ENCODE measurements at places on chromosomes 16 and 17. TPM values are rescaled to one million over a fixed set of nuclear protein-coding genes. Genes with fewer than 3 reads are reported as not detected.

DNA sequence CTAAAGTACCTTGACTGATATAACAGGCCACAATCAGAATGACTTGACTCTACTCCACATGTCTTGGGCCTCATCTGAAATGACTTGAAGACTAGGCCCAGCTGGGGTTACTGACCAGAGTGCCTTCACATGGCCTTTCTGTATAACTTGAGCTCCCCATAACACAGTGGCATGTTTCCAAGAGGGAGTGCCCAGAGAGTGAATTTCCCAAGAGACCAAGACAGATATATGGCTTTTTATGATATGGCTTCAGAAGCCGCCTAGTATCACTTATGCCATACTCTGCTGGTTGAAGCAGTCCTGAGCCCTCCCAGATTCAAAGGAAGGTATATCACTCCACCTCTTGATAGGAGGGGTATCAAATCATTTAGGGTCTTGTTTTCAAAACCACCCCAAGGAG is 357.5 kb upstream of the EEF2KMT start:
- H3K4me1 ChIP-seq, result no peaks in the 10 kb centered on the region
- no peaks in the 10 kb centered on the region for H3K27me3 ChIP-seq
- no peak overlapping the region for H3K4me3 ChIP-seq
- H3K27ac ChIP-seq, result no peak overlapping the region
- H3K36me3 ChIP-seq, result no peaks in the 10 kb centered on the region

GRCh38 chr17:80477647-80478478 is 1.5 kb upstream of the NPTX1 start:
- no peak overlapping the region for H3K27ac ChIP-seq
- no peak overlapping the region for H3K4me3 ChIP-seq
- DNase-seq, result no peak
- peaks cover 40% of the 10 kb centered on the region for H3K27me3 ChIP-seq

DNA sequence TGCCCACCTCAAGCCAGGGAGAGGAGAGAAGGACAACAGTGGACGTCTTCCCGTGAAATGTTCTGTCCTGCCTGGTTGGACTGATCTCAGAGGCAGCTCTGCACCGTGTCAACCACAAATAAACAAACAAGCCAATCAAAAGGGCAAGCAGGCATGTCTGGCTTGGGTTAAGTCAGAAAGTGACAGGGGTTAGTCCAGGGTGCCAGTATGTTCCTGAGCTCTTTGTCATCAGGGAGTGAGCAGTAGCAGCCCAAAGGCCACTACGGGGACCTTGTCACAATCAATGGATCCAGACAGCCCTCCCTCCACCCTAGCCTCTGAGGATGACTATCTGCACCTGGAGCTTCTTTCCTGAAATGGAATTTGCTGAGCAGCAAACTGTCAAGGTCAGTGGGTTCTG is 35.0 kb downstream of the CNGB1 start:
- DNase-seq, result no peak
- H3K4me1 ChIP-seq, result peaks cover 3% of the 10 kb centered on the region
- no peak overlapping the region for H3K4me3 ChIP-seq
- no peaks in the 10 kb centered on the region for H3K36me3 ChIP-seq
- H3K27me3 ChIP-seq, result peaks cover 11% of the 10 kb centered on the region

- no peaks in the 10 kb centered on the region for H3K27me3 ChIP-seq
- no peaks in the 10 kb centered on the region for H3K4me1 ChIP-seq
- DNase-seq, result no peak
- no peak overlapping the region for H3K27ac ChIP-seq
- H3K36me3 ChIP-seq, result no peaks in the 10 kb centered on the region
- H3K4me3 ChIP-seq, result no peak overlapping the region
Measured at GRCh38 chr17:52524096-52524637, 365.7 kb upstream of the CA10 start.

IRX3 gene
- total RNA-seq, result 0.47 TPM

DNA sequence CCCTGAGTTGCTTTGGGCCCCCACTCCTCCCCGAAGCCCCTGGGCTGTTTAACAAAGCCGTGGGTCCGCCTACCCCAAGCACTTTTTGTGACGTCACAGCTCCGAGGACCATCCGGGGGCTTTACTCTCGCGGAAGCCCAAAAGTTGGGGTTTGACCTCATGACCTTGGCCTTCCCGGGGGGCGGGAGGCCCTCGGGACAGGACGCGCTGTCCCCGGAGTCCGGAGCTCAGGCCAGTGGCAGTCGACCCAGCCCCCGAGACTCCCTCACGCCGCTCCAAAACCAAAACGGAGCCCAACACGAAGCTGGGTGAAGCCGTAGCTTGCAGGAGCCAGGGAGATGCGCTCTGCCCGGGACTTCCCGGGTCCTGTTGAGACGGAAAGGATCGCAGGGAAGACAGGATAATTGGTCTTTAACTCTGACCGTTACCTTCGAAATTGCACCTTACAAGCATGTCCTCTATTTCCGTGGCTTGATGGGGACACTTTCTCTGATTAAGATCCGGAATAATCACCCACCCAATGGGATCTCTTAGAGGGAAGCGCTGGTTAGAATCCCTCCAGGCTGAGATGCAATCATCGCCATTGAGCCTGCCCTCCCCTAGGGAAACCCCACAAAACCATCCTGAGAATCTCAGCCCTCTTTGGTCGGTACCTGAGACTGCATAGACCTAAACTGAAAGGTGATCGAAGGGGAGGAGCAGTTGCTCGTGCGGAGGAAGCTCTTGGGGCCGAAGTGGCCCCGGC is 4.9 kb upstream of the SOX9 start:
- H3K36me3 ChIP-seq, result no peaks in the 10 kb centered on the region
- no peak for DNase-seq
- H3K4me3 ChIP-seq, result no peak overlapping the region
- H3K27me3 ChIP-seq, result peaks cover 20% of the 10 kb centered on the region
- no peak overlapping the region for H3K27ac ChIP-seq

DNA sequence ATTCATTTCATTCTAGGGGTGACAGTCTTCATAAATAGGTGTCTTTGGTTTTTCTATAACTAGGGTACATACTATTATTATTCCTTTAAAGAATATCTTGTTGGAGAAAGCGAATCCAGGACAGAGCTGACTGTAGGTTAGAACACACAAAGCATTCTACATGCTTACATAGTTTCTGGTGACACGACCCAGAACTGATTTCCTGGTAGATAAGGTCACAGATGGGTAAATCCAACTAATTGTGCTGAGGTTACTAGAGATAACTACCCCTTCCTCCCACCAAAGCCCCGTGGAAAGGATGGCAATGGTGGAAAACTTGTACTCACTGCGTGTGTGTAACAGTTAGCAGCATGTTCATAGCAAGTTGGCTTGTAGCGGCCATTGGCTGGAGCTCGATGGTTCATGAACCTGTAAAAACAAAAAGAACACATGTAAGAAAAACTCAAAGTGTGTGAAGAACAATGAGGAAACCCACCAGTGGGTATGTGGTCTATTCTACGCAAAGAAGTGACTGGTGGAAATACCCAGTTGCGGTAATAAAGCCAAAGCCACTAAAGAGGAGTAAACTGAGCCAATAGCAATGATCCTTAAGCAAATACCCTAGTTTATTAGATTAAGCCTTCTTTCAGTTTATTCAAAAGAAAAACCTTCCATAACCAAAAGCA is 7.7 kb downstream of the MMD start:
- peaks cover 6% of the 10 kb centered on the region for H3K36me3 ChIP-seq
- H3K4me3 ChIP-seq, result no peak overlapping the region
- H3K27me3 ChIP-seq, result no peaks in the 10 kb centered on the region
- no peak for DNase-seq

DDX5 gene
- total RNA-seq, result 582 TPM

- peak overlapping the region; percentile 32 for H3K27ac ChIP-seq
- peaks cover 11% of the 10 kb centered on the region for H3K4me1 ChIP-seq
- DNase-seq, result no peak
- peaks cover 35% of the 10 kb centered on the region for H3K36me3 ChIP-seq
- H3K27me3 ChIP-seq, result no peaks in the 10 kb centered on the region
- H3K4me3 ChIP-seq, result no peak overlapping the region
Measured at GRCh38 chr17:16052486-16052885, 52.9 kb downstream of the TTC19 start.

DNA sequence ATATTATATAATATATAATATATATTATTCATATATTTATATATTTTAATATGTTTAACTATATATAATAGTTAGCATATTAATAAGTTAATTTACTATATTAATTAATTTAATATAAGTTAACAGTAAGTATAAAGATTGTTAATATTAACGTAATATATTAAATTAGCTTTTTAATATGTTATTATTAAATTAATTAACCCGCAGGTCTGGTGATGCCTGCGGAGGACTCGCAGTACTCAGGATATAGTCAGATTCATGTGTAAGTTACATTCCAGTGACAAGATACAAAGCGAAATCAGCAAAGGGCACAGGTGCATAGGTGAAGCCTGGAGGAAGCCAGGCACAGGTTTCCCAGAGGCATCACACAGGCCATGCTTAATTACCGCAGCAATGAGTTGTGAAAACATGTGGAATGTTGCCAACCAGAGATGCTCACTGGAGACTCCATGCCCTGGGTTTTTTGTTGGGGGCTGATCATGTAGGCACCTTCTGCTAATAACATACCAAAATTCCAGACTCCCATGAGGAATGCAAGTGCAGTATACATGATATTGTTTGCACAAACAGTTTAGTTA is 130.4 kb upstream of the MPHOSPH6 start:
- H3K4me1 ChIP-seq, result no peaks in the 10 kb centered on the region
- no peaks in the 10 kb centered on the region for H3K36me3 ChIP-seq
- no peak overlapping the region for H3K4me3 ChIP-seq

HSPB9 gene
- not detected for total RNA-seq

HS3ST3B1 gene
- 27.1 TPM for total RNA-seq

DNA sequence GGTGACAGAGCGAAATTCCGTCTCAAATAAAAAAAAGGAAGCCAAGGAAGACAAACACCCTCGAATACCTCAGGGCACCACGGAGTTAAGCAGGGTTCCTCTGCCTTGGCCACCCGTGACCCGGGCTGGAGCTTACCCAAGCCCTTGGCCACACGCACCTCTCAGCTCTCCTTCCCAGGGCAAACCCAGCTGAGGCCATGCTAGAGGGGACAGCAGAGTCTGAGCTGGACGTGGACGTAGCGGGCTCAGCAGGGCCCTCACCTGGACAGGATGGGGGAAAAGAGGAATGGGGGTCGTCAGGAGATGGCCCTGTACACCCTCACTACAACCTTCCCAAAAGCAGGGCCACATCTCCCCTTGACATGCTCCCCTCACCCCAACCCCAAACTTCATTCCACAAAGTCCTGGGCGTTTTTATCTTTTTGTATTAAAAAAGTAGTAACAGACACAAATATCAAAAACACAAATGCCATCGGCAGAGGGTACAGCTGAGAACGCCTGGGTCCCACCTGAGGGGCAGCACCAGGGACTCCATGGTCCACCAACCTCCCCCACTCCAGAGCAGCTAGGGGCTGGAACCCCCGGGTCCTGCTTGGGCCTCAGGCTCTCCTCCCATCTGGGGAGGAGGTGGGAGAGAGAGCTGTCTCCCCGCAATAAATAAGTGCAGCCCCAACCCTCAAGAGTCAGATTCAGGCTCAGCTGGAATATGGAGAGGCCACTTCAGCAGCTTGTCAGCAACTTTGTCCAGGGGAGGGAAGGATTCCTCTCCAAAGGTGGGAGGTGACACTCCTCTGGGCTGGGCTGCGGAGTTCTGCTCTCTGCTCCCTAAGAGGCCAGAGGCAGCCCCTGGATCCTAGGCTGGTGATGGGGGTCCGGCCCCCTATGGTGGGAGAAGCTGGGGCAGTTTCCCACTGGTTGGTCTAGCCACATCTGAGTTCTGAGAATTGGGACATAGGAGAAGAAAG is 11.9 kb downstream of the PER1 start:
- H3K36me3 ChIP-seq, result peaks cover 25% of the 10 kb centered on the region
- peak overlapping the region; percentile 59 for H3K27ac ChIP-seq
- H3K27me3 ChIP-seq, result no peaks in the 10 kb centered on the region
- no peak overlapping the region for H3K4me3 ChIP-seq
- no peaks in the 10 kb centered on the region for H3K4me1 ChIP-seq

- peaks cover 34% of the 10 kb centered on the region for H3K27me3 ChIP-seq
- H3K27ac ChIP-seq, result no peak overlapping the region
- peaks cover 5% of the 10 kb centered on the region for H3K4me1 ChIP-seq
- peaks cover 2% of the 10 kb centered on the region for H3K36me3 ChIP-seq
Measured at GRCh38 chr17:76834870-76835269, 33.3 kb upstream of the MGAT5B start.

GRCh38 chr17:70478902-70479301 is 309.6 kb downstream of the KCNJ2 start:
- no peak for DNase-seq
- no peaks in the 10 kb centered on the region for H3K27me3 ChIP-seq
- H3K36me3 ChIP-seq, result no peaks in the 10 kb centered on the region
- H3K27ac ChIP-seq, result no peak overlapping the region
- no peaks in the 10 kb centered on the region for H3K4me1 ChIP-seq
- H3K4me3 ChIP-seq, result no peak overlapping the region

GRCh38 chr16:720990-721764 is at the start of gene ANTKMT:
ANTKMT (plus strand) TSS chr16:721146; CDS start chr16:721275, 129 bp downstream.
- peaks cover 17% of the 10 kb centered on the region for H3K4me1 ChIP-seq
- H3K4me3 ChIP-seq, result peak within 1 kb of the TSS; percentile 77
- no peak for DNase-seq
- peak within 1 kb of the TSS; percentile 80 for H3K27ac ChIP-seq
- H3K27me3 ChIP-seq, result no peaks in the 10 kb centered on the region

DNA sequence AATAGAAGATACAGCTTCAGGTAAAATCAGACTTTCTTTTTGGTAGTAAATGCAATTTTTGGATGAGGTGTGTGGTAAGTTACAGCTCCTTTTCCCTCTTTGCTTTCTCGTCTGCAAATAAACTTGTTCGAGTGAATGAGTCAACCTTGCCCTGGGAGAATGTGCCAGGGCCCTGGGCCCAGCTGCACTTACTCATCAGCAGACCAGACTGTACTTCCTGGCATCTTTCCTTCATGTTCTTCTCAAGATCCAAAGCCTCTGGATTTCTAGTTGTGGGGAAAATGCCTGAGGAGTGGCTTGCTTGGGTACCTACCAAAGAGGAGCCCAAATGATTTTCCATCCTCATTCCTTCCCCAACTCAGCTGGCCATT is 5.4 kb upstream of the G6PC1 start:
- peaks cover 44% of the 10 kb centered on the region for H3K4me1 ChIP-seq
- H3K27ac ChIP-seq, result peak overlapping the region; percentile 92
- DNase-seq, result no peak
- no peaks in the 10 kb centered on the region for H3K27me3 ChIP-seq

SHISA9 gene
- 1.6 TPM for total RNA-seq

TBC1D28 gene
- not detected for total RNA-seq

GRCh38 chr17:16129441-16130205 is 85.7 kb downstream of the NCOR1 start:
- peaks cover 15% of the 10 kb centered on the region for H3K36me3 ChIP-seq
- H3K4me3 ChIP-seq, result no peak overlapping the region
- no peaks in the 10 kb centered on the region for H3K27me3 ChIP-seq
- peaks cover 12% of the 10 kb centered on the region for H3K4me1 ChIP-seq
- DNase-seq, result no peak

- no peak overlapping the region for H3K27ac ChIP-seq
- no peak for DNase-seq
- H3K4me3 ChIP-seq, result no peak overlapping the region
- no peaks in the 10 kb centered on the region for H3K27me3 ChIP-seq
- peaks cover 12% of the 10 kb centered on the region for H3K36me3 ChIP-seq
- peaks cover 1% of the 10 kb centered on the region for H3K4me1 ChIP-seq
Measured at GRCh38 chr16:30884760-30885159, 9.1 kb downstream of the BCL7C start.

All from chondrocyte (in vitro differentiated cells).